ENCODE measurements at places on chromosomes 5 and 9.

DNA sequence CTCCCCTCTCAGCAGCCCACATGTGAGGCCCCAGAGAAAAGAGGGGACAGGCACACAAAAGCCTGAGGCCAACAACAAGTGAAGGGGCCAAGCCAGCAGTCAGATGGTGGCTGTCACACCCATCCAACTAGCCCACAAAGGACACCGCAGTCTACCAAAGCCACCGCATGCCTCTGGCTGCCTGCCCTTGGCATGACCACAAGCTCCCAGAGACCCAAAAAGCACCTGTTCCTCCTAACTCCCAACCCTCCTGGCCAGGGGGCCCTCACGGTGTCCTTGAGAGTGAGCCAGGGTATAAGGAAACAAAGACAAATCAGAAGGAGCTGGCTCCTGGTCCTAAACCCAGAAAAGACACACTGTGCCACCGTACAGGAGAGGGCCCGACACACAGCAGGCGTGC lies 77.8 kb upstream of the LRRTM2 start:
- no peak for DNase-seq

DNA sequence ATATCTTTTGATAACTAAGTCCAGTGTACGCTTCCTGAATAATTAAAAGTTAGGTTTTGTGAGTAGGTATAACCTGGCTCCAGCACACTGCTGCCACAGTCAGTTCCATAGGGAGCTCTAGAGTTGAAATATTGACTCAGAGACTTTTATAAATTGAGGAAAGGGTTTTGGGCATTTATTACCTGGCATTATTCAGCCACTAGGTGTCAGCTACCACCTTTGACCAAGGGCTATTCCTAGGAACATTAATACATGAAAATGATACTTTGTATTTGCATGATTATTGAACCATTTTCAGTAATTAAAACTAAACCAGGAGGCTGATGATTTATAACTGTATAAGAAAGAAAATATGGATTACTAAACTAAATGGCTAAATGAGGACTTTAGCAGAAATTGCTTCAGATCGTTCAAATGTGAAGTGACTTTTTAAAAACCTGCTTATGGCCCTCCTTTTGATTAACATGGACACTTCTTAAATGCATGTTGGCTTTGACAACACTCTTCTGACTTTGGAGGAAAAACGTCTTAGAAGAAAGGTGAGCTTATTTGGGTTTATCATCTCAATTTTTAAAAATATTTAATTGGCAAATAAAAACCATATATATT lies 83.0 kb downstream of the SMC2 start:
- no peak for DNase-seq

DNA sequence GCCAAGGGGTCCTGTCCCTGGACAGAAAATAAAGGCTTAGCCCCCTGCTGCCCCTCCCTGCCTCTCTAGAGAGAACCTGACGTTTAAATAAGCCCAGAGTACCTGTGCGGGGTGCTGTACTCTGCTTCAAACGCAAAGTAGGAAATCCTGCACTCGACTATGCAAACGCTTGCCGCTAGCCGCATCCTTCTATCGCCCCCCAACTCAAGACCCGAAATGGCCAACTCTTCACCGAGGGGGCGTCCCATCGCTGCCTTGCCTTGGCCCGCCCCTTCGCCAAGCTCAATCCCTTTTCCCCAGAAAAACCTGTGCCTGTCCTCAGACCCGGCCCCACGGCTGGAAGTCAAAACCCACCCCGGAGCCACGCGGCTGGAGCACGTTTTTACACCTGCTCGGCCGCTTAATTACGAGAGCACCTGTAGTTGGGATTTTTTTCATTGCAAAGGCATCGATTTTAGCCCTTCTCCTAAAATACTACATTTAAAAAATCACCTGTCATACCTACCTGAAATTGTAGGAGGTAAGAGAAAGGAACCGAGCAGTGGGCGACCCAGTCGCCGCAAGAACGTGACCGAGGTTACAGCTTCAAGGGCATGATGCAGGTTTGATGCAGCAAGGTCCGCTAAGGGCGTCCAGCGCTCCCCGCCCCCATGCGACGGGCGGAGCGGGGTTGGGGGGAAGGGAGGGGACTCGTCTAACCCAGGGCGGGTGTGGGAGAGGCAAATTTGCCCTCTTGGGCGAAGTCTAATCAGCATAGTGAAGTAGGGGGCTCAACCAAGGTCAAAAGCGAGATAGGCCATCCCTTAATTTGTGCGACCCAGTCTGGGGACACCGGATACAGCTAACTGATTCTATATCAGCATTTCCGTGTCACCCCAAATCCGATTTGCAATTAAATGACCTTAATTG lies 3.5 kb downstream of the ELAVL2 start:
- no peak for DNase-seq

- no peak for DNase-seq
Measured at GRCh38 chr5:67983251-67984110, 232.1 kb upstream of the PIK3R1 start.

- DNase-seq, result no peak
Measured at GRCh38 chr5:37005946-37006540, 129.5 kb downstream of the NIPBL start.

DNA sequence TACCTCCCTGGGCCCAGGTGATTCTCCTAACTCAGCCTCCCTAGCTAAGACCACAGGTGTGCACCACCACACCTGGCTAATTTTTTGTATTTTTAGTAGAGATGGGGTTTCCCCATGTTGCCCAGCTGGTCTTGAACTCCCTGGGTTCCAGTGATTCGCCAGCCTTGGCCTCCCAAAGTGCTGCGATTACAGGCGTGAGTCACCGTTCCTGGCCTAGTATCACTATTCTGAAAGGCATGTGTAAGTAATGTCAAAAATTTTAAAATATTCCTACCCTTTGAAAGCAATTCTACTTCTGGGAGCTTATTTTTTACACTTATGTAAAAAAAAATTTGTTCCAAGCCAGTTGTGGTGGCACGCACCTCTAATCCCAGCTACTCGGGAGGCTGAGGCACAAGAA lies 27.1 kb upstream of the TLE1 start:
- DNase-seq, result no peak

DNA sequence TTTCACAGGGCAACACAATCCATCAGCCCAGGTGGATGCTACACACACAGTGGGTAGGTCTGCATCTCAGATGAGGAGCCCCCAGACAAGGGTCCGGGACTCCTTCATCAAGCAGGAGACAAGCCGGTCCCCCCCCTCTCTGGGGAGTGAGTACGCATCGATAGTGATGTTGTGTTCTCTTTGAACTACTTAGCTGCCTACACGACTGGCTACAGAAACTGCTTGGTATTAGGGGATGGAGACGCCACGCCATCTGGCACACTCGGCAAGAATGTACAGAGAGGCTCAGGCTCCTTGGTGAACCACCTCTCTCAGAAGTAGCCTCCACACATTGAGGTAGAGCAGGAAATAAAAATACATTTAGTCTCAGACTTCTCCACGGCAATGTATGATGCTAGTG lies 179.8 kb downstream of the CNTNAP3 start:
- no peak for DNase-seq

DNA sequence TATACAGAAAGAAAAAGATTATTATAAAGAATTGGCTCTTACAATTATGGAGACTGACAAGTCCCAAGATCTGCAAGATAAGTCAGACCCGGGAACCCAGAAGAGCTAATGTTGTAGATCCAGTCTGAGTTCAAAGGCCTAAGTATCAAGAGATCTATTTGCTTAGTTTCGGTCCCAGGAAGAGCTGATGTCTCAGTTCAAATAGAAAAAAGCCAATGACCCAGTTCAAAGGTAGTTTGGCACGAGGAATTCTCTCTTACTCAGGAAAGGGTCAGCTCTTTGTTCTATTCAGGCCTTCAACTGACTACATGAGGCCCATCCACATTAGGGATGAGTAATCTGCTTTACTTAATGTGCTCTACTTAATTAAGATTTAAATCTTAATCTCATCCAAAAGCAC lies 128.3 kb upstream of the PLCXD3 start:
- DNase-seq, result no peak

- no peak for DNase-seq
Measured at GRCh38 chr9:70832492-70832891, 288.9 kb downstream of the TRPM3 start.

DNA sequence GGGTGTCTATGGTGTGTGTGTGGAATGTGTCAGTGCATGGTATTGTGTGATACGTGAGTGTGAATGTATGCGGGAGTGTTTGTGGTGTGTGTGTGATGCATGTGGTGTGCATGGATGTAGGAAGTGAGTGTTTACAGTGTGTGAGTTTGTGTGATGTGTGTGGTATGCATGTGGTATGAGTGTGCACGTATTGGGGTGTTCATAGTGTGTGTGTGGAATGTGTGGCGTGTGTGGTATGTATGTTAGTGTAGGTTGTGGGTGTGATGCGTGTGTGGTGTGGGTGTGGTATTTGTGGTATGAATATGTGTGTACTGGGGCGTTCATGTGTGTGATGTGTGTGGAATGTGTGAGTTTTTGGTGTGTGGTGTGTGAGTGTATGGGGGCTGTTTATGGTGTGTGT lies 40.1 kb upstream of the BICD2 start:
- no peak for DNase-seq

GRCh38 chr5:148014276-148014675 lies 49.5 kb upstream of the SPINK5 start:
- DNase-seq, result no peak

- DNase-seq, result no peak
Measured at GRCh38 chr5:61576556-61576955, 244.5 kb downstream of the ZSWIM6 start.

DNA sequence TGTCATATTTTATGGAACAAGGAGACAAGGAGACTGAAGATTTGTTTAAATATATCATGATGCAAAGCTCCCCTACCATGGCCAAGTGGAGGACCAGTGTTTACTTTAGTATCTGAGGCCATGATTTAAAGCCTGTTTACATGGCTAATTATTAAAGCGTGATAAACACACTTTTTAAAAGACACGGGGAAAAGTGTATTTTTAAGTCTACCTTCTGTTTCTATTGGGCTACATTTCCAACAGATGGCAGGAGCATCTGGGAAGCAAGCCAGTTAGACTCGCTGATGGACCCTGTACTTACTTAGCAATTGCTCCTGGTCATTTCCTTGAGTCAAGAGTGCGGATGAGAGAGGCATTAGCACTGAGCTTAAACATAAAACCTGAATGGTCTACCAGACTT lies 480.3 kb upstream of the SEMA6A start:
- DNase-seq, result no peak

DNA sequence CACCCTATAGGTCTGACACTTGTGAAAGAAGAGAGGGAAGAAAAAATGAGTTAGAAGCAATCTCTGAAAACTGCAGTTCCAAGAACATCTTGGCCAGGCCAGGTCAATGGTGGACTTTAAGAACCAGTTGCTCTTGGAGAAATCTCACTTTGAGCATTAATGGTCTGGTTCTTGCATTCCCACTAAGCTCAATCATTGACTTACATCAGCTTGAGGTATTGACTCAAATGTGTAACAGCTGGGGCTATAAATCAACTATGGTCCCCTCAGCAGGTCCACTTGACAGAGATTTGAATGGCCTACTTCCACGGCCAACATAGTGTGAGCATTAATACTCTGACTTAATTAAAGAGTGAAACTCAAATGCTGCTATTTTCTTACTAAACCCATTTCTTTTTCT lies 357.8 kb upstream of the RGMB start:
- DNase-seq, result no peak

- no peak for DNase-seq
Measured at GRCh38 chr5:58227858-58228257, 232.0 kb downstream of the PLK2 start.

GRCh38 chr9:129835860-129836223 lies 584 bp downstream of the USP20 start:
- DNase-seq, result no peak

DNA sequence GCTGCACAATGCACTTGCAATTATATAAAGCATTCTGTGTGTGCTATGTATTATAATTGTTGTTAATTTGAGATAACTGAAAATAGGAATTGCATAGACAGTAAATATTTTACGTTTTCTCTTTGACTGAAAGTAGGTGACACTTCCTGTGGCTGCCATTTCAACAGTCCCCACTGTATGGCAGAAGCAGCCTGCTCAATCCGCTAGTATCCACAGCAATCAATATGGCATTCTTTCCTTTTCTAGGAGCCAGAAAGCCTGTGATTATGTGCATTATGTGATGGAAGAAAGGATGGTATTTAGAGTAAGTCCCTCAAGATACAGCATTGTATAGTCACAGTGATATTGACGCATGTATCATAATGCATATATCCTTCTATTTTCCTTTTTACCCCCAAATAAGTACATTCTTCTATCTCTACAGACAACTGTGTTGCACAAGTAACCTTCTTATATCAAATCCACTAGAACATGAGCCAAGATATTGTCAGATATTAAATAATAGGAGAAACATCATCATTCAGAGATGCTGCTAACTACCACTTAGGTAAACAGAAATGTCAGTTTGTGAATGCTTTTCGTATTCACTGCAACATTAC lies 59.7 kb downstream of the CARTPT start:
- no peak for DNase-seq

DNA sequence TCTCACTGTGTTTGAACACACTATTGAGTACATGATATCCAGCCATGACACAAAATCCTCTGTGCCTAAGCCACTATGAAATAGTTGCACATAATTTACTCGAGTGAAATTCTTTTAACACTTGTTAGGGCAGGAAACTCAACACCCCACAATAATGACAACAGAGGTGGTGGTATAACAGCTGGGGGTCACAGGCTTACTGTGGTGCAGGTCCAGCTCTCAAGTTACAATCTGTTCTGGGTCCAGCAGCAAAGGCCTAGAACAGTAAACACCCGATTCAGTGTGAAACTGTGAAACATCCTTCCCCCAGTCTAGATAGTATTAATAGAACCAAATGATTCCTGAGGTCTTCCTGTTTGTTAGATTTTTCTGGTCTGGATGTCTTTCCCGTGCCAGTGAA lies 102.9 kb upstream of the APC start:
- DNase-seq, result no peak

DNA sequence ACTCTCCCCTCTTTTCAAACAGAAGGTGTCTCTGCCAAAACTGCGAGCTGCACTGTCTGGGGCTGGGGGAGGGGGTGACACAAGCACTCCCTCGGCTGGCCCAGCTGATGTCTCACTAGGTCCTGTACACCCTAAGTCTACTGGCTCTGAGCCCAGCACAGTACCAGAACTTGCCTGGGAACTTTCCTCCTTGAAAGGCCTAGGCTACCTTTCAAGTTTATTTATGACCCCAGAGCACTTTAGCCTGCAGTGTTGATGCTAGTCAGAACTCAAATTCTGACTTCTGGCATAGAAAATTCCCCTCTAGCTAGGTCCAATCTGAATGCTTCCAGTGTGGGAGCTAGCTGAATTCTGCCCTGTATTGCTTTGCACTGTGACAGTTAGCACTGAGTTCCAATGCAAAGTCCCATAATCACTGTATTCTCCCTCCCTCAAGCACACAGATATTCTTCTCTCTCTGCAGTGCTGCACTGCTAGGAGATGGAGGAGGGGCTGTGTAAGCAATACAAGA lies 10.5 kb downstream of the LURAP1L start:
- DNase-seq, result no peak

DNA sequence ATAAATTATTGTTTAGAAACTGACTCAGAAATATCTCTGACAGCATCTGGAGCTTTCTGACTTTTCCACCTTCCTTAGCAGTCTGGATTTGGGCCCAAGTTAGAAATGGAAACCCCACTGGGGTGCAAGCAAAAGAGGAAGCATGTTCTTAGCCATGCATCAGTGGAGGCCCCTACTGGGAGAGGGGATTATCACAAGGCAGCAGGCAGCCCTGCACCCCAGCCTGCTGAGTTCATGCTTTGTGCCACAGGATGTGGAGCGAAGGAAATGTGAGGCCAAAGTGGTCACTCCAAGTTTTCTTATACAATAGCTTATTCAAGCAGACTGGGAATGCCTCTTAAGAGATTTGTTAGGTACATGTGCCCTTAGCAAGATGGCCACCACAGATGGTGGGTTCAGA lies 146.5 kb upstream of the TLX3 start:
- DNase-seq, result no peak
